GF-D8 (cell line): ENCODE measurements at places on chromosomes 7 and 10.

GRCh38 chr7:133570321-133570720, 317.4 kb downstream of the EXOC4 start:
- no peak for DNase-seq

- no peak for DNase-seq
These were observed 16.7 kb downstream of the BHLHA15 start for GRCh38 chr7:98227939-98228338.

- no peak for DNase-seq
These were observed 775.3 kb upstream of the POM121L12 start for GRCh38 chr7:52260046-52260665.

- no peak for DNase-seq
These were observed 10.1 kb downstream of the AQP1 start for GRCh38 chr7:30921540-30922401.

DNA sequence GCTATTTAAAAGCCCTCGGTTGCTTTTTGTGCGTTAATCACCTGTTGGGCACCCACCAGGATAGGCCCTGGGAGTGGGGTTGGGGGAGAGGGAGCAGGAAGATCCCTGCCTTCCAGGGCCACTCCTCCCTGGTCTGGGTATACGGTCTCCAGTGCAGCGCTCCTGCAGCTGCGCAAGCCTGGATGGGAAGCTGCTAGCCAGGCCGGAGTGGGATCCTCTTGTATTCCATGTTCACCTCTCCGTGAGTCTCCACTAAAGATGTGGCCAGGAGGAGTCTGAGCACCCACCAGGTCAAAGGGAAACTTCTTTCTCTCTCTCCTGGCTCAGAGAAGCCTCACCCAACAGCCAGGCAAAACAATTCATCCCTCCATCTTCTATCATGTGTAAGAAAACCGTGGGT, 78.8 kb upstream of the ANLN start:
- no peak for DNase-seq

DNA sequence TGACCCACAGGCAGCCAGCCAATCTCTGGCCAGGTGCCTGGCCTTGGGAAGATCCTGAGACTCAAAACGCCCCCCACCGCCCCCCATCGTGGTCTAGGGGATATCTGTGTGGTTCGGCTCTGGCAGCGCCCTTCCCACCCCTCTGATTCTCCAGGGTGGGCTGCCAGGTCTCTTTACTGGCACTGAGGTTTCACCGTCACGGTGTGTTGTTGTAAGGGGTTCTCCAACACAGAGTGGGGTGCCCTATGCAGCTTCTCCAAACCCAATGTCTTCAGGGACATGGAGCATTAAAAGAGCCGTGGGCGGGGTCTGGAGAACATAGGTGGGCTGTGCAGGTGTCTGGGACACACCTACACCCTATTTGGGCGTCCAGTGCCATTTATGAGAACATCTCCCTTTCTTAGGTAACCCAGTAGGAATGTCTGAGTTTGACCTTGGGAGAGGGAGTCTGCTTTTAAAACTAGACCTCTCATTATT, 1.5 kb downstream of the MAFK start:
- no peak for DNase-seq

DNA sequence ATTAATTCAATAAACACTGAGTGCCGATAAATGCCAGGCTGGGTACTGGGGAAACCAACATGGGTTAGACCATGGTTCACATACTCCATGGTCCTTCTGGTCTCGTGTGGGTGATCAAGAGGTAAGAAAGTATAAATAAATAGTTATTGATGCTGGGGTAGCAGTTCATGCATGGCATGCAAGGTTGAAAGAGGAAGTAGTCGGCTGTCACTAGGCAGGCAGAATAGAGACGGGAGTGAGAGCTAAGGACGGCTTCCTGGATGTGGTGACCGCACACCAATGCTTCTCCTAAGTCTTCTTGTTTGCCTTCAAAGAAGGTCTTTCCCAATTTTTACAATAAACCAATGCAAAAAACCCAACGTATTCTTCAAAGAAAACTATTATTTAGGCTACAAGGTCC, 208.6 kb downstream of the ADAM12 start:
- DNase-seq: no peak

- no peak for DNase-seq
These were observed 76.1 kb upstream of the DGKB start for GRCh38 chr7:14978687-14979086.

DNA sequence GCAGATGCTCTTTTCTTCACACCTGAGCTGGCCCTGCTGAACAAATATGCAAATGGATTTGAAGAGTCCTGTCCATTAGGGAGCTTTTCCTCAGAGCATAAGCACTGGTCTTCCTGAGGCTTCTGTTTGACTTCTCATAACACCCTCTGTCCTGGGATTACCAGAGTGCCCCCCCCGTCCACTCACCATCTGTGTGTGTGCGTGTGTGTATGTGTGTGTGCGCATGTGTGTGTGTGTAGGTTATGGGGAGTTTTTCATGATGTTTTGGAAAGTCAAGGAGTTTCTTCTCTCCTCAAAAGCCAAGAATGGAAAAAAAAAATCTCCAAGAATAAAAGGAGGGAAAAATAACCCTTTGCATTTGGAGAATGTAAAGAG, 57.7 kb upstream of the COMTD1 start:
- DNase-seq: no peak

GRCh38 chr7:19099924-19100323, 17.5 kb downstream of the TWIST1 start:
- DNase-seq: no peak

- DNase-seq: no peak
These were observed 111.1 kb downstream of the OAT start for GRCh38 chr10:124307591-124307990.

DNA sequence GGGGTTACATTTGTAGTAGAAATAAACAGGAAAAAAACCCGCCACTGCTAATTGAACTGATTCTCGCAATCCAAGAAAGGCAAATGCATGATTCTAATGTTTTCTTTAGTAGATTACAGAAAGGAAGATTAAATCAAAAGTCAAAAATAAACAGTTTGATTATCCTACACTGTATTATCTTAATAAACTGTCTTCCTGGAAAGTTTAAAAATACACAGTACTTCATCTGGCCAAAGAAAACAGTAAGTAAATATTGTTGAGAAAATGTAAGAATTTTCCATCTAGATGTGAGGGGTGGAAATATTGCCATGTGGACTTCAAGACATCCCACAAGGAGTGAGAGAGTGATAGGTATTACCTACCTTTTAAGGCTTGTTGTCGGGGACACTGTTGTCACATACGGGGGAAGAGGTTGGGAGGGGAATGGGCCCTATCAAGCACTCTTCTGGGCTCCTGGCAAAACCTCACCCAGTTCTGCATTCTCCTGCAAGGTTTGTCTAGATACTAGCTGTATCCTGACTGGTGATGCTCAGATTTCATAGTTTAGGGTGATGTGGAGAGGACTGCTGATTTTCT, 17.8 kb downstream of the GRK5 start:
- DNase-seq: no peak

GRCh38 chr10:3902809-3903410, 117.9 kb upstream of the KLF6 start:
- DNase-seq: no peak

DNA sequence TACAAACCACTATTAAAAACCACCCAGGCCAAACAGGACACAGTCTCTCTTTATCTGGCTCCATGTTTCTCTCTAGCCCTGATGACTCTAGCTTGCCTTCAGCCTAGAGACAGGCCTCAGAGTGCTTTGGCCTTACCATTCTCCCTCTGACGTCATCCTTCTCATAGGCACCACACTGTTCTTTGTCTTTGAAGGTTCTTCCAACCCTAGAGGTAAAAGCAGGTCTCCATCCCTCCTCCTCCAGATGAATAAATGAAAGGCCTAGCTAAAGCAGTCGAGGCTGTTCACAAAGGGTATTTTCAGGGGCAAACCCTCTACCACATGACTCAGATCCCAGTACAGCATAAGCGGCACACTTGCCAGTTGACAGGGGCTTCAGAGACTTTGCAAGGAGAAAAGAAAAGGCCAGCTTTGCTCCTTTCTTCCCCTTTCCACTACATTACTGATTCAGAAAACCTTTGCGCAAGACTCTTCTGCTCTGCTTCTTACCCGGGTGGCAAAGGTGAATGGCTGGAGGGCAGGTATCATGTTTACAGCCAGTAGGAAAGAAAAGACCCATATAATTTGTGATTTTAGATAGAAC, 14.8 kb downstream of the NFE2L3 start:
- DNase-seq: no peak
